ENCODE measurements at places on chromosomes 6 and 20.

- no peak for DNase-seq
Observed at GRCh38 chr20:34110745-34111641, 1.1 kb downstream of the EIF2S2 start.

DNA sequence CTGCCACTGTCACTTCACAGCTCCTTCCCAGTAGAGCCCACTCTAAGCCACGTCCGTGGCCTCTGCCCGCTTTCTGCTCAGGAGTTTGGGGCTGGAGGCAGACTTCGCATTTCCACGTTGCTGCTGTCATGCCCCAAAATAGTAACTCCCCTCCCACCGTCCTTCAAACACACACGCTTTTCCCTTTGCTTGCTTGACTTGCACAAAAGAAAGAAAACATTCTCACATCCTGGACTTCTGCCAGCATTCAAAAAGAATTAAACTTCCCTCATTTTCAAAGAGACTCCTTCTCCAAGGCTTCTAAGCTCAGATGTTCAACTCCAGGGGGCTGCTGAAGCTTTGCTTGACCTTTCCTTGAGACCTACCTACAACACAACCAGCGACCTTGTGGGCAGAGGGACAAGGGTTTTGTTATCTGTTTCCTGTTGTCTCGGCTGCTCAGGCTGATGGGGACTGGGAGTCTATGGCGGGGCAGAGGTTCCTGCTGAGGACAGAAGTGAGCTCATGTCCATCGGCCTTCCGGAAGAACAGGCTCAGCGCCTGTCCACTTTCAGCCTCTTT, 263.8 kb upstream of the FOXQ1 start:
- DNase-seq = no peak

DNA sequence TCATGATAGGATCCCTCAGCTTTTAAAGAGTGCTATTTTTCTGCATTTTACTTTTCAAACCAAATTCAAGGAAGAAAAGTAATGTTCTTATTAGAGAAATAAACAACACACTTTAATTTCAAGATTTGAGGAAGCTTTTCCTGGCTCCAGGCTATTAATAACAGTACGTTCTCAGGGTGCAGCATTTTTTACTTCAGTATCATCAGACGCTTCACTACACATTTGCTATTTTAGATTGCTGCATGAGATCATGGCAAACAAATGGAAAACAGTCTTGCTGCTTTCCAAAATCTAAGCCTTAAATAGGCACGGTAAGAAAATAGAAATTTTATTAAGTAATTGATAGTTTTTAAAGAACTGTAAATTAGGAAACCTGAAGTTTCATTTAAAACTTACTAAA, 253.6 kb upstream of the EXOC2 start:
- no peak for DNase-seq

GRCh38 chr6:131678442-131678841, 22.8 kb downstream of the OR2A4 start:
- DNase-seq = no peak

GRCh38 chr6:8785223-8785622, 349.9 kb upstream of the SLC35B3 start:
- DNase-seq = no peak

GRCh38 chr6:156821707-156822106, 44.5 kb downstream of the ARID1B start:
- no peak for DNase-seq

DNA sequence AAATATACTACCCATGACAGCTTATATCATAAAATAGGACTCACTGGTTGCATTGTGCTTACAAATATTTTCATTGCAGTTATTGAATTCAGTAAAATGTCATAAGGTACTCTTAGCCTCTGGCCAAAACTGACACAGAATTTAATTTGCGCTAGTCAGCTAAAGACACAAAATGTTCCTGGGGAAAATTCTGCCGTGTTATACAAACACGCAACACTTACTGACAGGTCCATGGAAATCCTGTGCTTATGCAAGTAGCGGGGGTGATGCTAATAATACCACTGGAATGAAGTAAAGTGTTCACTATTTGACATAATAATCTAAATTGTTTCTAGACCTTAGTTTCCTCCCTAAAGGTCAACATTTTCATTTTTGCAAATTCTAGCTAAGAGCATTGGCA, 354.4 kb upstream of the RSPO3 start:
- DNase-seq = no peak
